Thymus (tissue), 14 donors: ENCODE measurements at places on chromosomes 3 and 15.
A peak's percentile ranks its signal among the peaks of the same experiment; 100 is the strongest.

DNA sequence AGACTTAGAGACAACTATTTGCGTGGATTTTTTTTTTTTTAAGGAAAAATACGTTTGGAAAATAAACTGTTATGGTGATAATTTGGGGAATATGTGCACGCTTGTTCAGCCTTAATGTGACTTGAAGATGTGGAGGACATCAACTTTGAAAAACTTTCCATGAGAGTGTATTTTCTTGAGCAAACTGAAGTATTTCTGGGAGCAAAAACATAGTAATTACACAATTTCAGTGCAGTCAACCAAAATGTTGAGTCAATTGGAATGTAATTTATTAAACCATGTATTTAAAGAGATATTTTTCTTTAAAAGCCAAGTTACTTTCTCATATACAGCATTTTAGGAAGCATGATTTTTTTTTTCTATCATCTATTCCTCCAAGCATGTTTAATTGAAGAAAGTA, 80.3 kb upstream of the FLNB start:
- no peak for DNase-seq

GRCh38 chr3:135072431-135072830, 277.4 kb downstream of the EPHB1 start:
- DNase-seq: no peak

- no peak for DNase-seq
Observed at GRCh38 chr3:62876064-62876463, 848 bp upstream of the CADPS start.

DNA sequence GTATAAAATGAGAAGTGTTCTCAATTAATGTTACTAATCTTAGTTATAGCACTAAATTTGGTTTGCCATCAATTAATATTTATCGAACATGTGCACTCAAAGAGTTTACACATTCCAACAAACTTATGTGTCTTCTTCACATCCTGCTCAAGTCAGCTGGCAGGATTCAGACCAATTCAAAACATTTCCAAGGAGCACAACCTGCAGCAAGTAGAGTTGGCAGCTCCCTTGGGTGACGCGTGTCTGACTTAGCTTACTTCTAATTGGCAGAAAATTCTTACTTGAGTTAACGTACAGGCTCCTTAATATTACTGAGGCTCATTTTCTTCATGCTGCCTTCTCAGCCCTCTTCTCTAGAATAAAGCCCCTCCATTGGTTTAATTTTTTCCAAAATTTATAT, 110.4 kb upstream of the PFN2 start:
- no peak for DNase-seq

GRCh38 chr3:48222616-48223513, at the start of gene CAMP:
Gene CAMP, plus strand, starts transcription at chr3:48223495. Its CDS starts 17 bp downstream, at chr3:48223512.
- no peak for DNase-seq

- no peak for DNase-seq
Observed at GRCh38 chr15:69457304-69458280, 5.0 kb downstream of the RPLP1 start.

DNA sequence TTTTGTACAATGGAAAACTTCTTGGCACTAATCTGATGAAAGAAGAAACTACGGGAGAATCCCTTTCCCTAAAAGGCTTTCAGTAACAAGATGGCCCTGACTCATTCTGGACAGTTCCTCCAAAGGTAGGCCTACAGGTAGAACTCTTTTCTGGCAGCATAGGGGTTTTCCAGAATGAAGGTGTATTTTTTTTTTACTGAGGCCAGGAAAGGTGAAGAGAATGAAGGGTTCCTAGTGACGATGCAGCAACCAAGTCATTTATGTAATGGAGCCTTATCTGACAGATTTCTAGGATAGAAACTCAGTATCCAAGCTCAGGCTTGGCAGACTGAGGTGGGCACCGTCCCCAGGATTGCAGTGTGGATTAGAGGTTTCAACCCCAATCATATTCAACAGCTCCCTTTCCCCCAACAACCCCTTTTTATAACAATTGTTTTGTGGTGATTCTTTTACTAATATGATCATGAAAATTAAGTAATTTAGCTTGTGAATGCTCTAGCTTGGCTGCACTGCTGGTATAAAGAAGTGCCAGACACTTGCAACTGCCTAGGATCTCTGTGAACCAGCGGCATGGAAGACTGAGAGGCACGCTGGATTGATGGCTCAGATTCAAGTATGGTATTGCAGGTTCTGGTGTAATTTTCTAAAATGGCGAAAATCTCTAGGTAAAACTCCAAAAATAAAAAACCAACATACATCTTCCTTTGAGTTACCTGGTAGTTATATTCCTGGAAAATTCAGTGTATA, 8.7 kb upstream of the TRIM69 start:
- no peak for DNase-seq

- no peak for DNase-seq
Observed at GRCh38 chr15:64151727-64152506, at the start of gene SNX22. Gene SNX22, plus strand, starts transcription at chr15:64151731. Its CDS starts 45 bp downstream, at chr15:64151776.

GRCh38 chr3:186185194-186185787, 76.4 kb upstream of the ETV5 start:
- peak; percentile 43 for DNase-seq

- DNase-seq: no peak
Observed at GRCh38 chr15:82081914-82082762, 36.3 kb upstream of the MEX3B start.

DNA sequence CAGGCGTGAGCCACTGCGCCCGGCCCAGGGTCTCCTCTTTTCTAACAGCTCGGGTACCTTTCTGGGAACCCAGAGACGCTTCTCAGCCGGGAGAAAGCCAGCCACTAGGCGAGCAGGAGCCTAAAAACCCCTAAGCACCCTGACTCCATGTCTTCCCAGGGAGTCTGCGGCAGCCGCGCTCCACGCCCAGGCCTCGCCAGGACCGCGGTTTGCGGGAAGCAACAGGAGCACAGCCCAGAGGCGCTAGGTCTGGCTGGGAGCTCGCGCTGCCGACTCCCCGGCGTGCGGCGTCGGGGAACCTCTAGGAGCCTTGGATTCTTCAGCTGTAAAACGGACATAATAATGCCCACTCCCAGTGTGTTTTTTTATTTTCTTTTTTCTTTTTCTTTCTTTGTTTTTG, 1.0 kb upstream of the LAMP3 start:
- DNase-seq: no peak

DNA sequence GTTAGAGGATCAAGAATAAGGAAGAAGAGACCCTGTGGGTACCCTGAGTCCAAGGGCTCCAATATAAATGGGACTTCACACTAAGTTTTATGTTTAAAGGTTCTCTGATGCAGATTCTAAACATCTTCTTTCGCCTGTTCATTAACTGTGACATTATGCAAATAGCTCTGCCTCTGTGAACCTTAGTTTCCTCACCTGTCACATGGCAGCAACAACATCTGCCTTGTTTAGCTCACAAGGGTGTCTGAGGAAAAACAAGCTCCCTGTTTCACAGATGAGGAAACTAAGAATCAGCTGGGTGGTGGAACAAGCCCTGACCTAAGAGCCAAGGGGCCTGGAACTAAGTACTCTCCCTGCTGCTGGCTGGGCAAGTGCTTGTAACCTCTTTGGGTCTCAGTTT, 40.8 kb downstream of the GOLGA6L1 start:
- DNase-seq: no peak

DNA sequence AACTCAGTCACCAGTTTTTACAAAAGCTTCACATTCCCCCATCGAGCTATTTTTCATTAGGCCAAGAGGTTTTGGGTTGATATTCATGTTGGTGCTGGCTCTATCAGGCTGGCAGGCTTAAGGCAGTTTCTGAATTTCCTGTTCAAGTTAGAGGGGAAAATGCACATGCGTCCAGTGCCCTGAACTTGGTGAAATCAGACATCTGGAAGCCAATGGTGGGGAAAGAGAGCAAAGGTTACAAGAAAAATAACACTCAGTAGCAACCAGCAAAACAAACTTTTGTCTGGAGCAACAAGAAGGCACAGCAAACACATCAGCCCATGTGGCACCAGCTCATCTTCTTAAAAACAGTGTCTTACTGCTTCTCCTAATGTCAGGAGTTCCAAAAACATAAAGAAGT, 155.6 kb upstream of the TSC22D2 start:
- no peak for DNase-seq

- no peak for DNase-seq
Observed at GRCh38 chr3:126102530-126102951, 18.6 kb upstream of the SLC41A3 start.

DNA sequence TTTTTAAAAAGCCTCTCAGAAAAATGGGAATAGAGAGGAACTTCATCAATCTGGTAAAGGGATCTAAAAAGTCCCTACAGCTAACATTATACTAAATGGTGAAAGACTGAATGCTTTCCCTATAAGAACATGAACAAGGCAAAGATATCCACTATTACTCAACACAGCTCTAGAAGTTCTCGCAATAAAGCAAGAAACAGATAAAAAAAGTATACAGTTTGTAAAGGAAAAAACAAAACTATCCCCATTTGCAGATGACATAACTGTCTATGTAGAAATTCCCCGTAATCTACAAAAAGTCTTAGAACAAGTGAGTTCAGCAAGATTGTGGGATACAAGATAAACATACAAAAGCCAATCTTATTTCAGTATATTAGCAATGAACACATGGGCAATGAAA, 15.4 kb downstream of the EDC3 start:
- DNase-seq: no peak

- DNase-seq: peak; percentile 16
Observed at GRCh38 chr15:76190751-76191538, 120.3 kb downstream of the ETFA start.

GRCh38 chr15:59060348-59060747, 44.6 kb upstream of the CCNB2 start:
- no peak for DNase-seq

- peak; percentile 23 for DNase-seq
Observed at GRCh38 chr3:43503067-43503728, 118.6 kb downstream of the ANO10 start.

GRCh38 chr3:4063916-4064574, 239.1 kb upstream of the SETMAR start:
- DNase-seq: no peak

DNA sequence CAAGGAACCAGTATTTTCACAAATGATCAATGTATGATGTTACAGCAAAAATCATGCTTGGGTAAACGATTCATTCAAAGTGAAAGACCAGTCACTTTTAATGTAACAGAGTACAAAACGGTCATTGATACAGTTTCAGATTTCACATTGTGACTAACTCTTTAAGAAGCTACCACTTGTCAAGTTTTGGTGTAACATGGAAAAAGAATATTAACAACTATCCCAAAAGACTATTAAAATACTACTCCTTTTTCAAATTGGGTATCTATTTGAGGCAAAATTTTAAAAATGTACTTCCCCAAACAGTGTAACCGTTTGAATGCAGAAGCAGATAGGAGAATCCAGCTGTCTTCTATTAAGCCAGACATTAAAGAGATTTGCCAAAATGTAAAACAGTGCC, 31.7 kb downstream of the AKAP13 start:
- no peak for DNase-seq

GRCh38 chr15:70257573-70258248, 160.0 kb upstream of the TLE3 start:
- no peak for DNase-seq

GRCh38 chr15:58457466-58457965, 25.7 kb downstream of the LIPC start:
- DNase-seq: no peak

DNA sequence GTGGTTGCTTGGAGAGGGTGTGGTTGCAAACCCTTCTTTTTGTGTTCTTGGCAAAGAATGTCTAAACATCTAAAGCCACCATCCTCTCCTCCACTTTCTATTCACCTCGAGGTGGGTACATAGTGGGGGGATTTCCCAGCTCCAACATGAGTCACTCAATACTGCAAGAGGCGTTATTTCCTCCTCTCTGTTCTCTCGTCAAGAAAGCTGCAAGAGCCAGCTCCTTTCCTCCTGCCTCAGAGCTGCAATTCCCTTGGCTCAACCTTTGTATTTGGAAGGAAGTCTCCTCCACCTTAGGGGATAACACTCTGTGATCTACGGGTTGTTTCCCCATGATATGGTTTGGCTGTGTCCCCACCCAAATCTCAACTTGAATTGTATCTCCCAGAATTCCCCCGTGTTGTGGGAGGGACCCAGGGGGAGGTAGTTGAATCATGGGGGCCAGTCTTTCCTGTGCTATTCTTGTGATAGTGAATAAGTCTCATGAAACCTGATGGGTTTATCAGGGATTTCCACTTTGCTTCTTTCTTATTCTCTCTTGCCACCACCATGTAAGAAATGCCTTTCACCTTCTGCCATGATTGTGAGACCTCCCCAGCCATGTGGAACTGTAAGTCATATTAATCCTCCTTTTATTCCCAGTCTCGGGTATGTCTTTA, 138.4 kb downstream of the PLCL2 start:
- no peak for DNase-seq

DNA sequence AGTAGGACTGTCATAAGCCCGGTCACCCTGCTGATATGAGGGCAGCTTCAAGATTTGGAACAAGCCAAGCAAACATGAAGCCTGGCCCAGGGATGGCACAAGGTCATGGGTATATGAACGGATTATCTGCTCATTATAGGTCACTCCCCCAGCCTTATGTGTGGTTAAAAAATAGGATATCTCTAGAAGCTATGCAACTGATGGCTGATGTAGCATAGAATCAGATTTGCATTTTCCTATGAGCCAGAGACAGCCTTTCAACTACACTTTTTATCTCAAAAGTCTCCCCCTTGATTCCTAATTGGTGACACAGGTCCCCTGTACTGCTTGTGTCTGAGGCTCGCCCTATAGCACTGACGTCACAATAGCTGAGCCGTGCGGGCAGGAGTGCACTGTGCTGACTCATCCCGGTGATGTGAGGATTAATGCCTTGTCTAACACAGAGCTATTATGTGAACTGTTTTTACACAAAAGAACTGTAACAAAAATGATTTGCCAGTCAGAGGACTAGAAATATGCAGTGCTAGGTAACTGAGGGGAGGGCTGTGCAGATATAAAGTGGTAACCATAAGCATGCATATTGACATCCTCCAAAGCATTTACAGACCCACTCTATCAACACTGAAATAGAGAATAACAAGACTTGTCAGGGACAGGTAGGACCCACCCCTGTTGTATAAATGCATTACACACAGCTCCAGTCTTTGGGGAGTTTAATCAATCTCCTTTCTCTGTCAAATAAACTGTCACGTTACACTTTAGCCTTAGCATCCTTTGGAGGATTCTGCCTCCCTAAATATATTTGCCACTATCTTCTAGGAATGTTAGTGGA, 204.9 kb downstream of the TIGIT start:
- no peak for DNase-seq

- no peak for DNase-seq
Observed at GRCh38 chr3:59774000-59774399, 724.2 kb upstream of the CFAP20DC start.

GRCh38 chr3:191912616-191913204, 451.7 kb downstream of the PYDC2 start:
- no peak for DNase-seq

GRCh38 chr3:2098398-2099027, at the start of gene CNTN4:
Gene CNTN4, plus strand, starts transcription at chr3:2098866.
- no peak for DNase-seq
